Mucosa of gallbladder (tissue), 1 donor: ENCODE measurements at places on chromosomes 12 and 14.

DNA sequence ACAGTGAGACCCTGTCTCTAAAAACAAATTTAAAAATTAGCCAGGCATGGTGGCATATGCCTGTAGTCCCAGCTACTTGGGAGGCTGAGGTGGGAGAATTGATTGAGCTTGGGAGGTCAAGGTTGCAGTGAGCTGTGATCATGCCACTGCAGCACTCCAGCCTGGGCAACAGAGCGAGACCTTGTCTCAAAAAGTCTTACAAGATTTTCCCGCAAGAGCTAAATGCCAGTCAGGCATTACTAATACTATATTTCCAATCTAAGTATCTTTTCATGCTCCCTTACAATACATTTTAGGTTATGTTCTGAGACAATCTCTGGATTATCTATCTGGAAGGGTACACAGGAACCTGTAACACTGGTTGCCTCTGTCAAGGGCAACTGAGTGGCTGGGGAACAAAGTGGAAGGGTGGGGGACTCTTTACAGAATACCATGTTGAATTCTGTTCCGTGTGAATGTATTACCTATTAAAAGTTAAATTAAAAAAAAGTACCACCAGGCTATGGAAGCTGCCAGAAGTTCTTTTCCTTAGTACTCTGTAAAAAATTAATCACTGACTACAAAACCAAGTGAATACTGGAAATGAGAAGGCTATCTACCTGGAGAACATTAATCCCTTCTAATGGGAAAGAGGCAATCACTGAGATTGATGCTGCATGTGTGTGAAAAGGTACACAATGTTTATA, 56.7 kb downstream of the BTBD7 start:
- DNase-seq = peak; percentile 27

DNA sequence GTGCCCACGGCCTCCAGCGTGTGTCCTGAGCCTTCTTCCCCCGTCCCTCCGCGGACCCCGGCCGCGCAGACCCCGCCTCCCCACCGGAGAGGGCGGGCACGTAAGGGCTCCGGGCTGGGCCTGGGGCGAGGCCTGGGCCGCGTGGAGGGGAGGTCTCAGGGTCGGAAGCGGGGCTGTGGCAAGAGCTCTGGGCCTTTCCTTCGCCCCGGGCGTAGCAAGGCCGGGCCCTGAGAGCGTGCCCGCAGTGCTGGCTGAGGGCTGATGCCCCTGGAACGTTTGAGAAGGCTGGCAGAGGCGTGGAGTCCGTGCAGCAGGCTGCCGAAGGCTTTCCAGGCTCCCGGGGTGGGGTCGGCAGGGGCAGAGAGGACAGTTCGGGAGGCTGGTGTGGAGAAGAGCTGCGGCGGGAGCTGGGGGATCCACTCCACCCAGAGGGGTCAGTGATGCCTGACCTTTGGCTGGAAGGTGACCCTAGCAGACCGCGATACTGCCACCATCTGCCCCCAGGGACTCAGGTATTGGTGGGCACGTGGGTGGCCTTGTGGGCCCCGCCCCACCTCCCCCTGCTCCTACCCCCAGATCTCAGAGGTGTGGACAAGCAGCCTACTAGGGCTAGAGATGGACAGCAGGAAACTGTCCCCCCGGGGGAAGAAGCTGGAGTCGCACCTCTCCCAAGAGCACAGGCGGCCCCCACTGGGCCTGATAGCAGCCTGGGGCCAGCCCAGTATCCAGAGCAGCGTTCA, 558 bp downstream of the TEX22 start:
- DNase-seq = no peak

DNA sequence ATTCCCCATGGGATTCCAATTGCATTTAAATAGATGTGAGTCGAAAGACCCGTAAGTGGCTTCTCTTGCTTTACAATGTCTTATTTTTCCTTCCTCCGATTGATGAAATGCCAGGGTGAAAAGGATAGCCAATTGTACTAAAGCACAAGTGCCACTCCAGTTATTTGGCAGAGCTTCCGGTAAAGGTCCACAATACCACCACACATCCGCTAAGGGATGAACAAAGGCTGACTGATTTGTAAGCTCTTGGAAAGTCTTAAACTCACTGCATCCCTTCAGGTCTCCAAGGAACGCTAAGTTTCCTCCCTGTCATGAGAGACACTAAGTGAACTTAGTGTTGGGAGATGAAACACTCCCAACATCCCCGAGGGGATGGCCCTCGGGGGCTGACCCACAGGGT, 21.2 kb upstream of the RNASE1 start:
- DNase-seq = no peak

GRCh38 chr12:117547209-117547608, 185.8 kb upstream of the NOS1 start:
- DNase-seq = no peak

GRCh38 chr14:75615200-75615599, 36.8 kb downstream of the FLVCR2 start:
- DNase-seq = no peak

DNA sequence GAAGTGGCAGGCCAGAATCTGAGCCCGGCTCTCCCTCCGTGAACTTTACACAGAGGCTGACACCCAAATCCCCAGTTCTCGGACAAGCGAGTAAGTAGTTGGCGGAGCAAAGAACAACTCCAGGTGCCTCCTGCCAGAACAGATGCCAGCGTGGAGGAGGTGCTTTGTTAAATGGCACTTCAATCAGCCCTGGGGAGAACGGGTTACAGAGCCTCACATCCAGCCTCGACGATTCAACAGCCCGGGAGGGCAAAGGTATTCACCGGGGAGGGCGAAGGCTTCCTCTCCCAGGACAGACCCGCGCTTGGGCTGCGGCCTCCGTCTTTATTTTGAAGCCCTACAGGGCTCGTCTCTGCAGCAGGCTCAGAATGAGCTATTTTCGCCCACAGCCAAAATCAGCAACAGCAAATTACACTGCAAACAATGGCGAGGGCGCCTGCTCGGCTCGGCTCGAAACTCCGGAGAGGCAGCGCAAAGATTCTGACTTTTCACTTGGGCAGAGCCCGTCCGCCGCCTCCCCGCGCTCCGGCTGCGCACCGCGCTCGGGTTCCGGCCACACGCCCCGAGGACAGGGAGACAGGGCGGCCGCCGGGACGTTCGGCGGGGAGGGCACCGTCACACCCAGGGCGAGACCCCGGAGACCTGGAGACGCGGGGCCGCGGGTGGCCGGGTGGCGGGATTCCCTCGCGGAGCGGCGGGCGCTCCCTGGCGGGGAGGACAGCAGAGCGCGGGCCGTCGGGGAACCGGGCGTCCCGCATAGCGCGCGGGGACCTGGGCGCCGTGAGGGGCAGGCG, 811 bp downstream of the TMCC3 start:
- DNase-seq = no peak

DNA sequence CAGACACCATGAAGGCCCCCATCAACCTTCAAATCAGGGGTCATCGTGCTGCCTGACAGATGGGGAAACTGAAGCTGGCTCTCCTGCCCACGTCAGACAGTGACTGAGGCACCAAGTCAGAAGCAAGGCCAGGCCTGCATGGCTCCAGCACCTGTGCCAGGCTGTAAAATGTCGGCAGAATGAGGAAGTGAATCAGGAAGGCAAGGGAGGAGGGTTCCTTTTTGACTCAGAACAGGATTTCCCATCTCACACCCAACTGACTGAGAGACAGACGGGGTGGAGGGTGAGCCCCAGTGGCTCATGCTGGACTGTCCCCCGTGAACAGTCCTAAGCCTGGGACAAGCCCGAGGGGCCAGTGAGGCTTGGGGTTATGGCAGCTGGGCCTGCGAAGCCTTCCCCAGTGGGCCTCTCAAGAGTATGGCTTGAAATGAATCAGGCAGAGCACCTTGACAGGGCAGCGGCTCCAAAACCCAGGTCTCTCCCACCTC, 20.9 kb downstream of the SYNE3 start:
- no peak for DNase-seq
